ENCODE measurements at places on chromosomes 16 and 17.

DNA sequence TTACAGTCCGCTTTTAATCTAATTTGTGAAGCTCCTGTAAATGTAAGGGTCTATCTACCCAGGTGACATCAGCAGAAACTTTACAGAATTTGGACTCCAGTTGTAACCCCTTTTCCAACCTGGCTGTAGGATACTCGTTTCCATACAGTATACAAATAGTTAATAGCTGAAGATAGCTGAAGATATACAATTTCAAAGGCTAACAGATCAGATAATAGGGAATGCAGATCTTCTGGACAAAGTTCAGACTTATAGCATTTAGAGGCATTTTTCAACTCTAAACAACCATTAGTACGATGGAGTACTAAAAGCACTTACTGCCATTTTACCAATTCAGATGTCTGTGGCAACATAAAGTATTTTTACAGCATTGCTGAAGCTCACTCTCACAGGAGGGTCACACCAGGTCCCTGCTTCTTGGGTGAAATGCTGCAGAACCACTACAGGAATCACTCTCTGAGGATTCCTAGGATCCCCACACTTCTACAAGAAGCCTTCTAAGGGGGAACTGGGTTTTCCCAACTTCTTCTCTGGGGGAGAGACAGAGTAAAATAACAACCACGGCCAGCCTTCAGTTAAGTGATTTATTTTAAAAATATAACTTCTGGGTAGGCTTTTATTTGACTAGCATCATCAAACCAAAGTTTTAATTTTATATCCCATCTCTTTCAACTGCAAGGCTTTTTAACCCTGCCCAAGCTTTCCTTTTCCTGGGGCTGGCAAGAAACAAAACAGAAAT is 2.9 kb downstream of the VEZF1 start:
- no peak for DNase-seq

DNA sequence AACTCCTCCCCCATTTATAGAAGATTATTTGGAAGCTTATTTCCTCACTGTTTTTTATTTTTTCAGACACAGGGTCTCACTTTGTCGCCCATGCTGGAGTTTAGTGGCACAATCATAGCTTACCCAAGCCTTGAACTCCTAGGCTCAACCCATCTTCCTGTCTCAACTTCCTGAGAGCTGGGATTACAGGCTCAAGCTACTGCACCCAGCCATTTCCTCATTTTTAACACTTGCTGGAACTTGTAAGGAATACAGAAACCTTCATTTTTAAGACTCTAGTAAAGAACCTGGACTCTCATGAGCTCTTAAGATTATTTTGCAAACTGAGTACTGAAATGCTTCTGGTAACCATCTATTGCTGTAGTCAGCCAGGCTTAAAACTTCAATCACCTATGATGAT is 29.9 kb downstream of the KANSL1 start:
- DNase-seq, result no peak

GRCh38 chr17:77746393-77746792 is 212.1 kb upstream of the TNRC6C start:
- no peak for DNase-seq

DNA sequence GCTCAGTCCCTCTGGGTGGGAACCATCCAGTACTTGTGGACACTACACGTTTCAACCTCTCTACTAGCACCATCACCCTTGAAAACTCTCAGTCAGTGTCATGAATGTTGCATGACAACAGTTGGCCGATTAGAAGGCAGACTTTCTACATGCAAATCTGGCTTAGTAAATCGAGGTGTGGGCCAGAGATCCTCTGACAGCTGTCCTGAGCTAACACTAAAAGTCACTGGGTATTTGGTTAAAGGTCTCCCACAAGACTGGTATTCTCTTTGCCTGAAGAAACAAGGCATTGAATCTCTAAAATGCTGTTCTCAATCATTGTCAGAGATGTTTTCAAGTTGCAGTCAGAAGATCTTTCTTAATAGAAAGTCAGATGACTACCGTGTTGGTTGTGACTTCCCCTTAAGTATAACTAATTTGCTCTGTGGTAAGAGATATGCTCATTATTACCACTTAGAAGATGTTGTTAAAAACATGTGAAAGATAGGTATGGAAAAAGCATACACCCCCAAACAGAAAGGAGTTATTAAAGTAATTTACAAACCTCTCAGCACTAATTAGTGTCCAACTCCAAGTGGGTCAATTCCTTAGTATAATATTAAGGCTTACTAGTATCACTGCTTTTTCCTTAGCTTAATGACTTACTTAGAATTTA is 62.3 kb downstream of the WNT3 start:
- DNase-seq, result no peak

DNA sequence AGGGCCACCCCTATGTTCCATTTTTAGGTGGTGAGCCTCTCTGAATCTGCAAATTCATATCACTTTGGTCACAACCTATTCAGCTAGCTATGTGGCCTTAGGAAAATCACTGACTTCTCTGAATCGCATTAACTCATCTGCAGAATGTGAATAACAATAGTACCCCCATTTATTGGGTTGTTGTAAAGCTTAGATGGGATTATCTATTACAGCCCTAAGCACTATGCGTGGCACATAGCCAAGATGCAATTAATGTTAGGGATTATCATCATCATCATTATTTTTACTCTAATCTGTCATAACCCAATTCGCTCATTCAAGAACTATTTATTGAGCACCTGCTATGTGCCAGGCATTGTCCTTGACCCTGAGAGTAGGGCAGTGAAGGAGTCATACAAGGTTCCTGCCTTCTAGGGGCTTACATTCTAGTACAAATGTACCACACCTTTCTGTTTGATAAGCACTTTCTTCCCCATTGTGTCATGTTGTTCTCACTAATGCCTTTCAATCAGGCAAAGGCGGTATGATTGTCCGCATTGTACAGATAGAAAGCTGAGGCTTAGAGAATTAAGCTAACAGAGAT is 38.5 kb downstream of the CHD9 start:
- no peak for DNase-seq

- DNase-seq, result no peak
Measured at GRCh38 chr17:61366076-61366714, 33.4 kb upstream of the TBX2 start.

DNA sequence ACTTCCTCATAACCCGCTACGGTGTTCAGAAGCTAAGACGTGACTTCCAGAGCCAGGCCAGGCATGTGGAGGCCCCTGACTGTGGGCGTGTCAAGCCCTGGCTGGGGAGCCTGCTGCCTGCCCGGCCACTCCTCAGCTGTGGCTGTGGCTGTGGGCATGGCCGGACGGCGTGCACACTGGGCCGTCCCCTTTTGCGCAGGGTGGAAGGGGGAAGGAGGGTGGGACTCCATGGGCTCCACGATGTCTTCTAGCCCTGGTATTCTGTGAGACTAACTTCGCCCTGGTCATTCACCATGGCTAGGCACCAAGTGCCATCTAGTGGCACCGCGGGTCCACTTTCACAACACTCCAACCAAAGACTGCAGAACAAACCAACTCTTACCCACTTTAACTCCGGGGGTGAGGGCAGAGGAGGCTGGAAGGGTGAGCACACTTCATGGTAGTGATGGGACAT is 67.9 kb downstream of the N4BP1 start:
- no peak for DNase-seq

- no peak for DNase-seq
Measured at GRCh38 chr16:63806794-63807506, 1314.9 kb downstream of the CDH11 start.

- DNase-seq, result no peak
Measured at GRCh38 chr17:30375661-30376060, 3.1 kb upstream of the CPD start.

DNA sequence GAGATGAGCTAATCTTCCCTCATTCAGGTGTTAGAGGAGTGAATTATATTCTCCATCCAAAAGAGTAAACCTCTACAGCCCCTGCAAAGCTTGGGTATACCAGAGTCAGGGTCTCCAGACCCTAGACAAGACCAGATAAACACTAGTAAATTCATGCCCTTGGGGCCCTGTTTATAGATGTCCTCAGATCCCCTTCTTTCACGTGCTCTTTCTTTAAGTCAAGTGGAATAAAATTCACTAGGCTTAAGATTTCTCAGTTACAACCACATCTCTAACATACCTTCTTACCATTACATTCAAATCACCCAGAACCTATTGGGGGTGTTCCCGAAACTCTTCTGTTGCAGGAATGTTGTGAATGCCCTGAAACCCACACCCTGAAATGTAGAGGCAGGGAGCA is 2.2 kb upstream of the C17orf58 start:
- no peak for DNase-seq

DNA sequence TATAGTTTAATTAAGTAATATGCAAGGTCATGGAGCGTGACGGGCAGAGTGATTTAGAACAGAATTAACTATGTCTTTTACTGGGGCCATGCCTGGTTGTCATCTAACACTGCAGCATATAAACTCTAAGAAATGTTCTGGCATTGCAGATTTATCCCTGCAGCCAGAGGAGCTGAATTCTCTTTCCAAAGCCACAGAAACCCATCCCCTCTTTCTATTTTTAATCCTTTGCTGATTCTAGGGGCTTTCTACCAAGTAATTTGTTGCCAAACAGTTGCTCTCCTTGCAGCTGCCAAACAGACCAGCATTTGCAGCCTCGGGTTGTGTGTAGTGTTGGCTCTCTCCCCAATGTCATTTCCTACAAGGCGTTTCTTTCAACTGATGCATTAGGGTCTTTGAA is 243.2 kb upstream of the MON1B start:
- no peak for DNase-seq
